ENCODE measurements at places on chromosomes 6 and 20.

DNA sequence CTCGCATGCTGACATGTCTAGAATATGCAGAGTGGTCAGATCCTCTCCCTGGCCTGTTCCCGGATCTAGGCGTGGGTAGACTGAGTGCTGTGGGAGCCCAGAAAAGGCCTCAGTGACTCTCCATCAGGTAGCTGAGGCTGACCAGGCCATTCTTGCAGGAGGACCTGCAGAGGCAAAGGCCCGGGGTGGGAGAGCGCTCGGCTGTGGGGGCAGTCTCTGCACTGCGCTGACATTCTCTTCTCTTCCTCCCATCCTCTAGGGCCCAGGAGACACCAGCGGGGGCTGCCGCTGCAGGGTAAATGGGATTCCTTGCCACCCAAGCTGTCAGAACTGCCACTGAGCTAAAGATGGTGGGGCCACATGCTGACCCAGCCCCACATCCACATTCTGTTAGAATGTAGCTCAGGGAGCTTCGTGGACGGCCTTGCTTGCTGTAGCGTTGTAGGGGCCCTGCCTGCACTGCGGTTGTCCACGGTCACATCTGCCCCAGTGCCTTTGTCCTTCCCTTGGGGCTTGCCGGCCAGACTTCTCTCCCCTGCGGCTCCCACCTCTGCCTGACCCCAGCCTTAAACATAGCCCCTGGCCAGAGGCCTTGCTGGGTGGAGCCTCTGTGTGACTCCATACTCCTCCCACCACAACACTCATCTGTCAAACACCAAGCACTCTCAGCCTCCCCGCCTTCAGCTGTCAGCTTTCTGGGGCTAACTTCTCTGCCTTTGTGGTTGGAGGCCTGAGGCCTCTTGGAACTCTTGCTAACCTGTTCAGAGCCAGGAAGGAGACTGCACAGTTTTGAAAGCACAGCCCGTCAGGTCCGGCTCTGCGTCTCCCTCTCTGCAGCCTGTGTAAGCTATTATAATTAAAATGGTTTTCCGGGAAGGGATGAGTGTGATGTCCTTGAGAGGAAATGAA lies 22.2 kb downstream of the RBCK1 start:
- no peak for DNase-seq

DNA sequence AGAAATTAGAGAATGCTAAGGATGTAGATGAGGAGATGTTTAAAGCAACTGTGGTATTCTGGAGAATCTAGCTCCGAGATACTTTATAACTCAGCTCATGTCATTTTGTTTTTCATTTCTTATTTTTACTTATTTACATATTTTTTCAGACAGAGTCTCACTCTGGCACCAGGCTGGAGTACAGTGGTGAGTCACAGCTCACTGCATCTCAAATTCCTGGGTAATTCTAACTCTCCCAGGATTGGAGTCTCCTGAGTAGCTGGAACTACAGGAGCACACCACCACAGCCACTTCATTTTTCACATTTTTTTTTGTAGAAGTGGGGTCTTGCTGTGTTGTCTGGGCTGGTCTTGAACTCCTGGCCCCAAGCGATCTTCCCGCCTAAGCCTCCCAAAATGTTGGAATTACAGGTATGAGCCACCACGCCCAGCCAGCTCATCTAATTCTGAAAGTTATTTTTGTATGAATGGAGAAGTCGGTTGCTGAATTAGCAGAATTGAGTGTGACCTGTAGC lies 94.3 kb upstream of the FAM8A1 start:
- DNase-seq = no peak

DNA sequence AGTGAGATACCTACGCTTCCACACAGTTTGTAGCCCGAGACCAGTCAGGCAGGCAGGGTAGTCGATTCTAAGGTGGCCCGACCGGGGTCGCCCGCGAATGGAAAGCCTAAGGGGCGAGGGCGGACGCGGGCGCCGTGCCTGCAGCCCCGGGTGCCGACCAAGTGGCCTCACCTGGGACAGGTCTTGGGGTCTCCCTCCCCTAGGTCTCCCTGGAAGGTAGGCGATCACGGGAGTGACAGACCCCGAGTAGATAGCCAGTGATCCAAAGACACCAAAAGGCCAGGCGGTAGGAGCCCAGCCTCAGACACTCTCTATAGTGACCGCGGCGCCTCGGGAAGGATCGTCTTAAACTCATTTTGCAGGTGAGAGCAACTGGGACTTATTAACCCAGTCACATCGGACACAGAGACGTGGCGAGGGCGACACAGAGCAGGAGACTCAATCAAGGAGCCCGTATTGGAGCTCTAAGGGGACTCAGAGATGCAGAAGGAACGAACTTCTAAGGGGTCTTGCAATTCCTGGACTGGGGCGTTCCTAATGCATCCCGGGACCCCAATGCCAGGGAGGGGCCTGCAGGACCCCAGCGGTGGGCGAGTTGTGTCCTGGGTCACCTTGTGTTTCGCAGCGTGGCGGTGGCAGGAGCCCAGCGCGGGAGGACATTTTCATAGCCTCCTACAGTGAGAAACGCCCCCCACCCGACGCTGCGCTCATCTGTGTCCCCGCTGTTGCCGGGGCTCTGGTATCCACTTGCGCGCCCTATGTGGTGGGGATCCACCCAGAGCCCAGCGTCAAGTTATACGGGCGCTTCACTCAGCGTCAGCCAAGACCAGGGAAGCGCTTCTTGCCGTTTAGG lies 2.1 kb upstream of the VSX1 start:
- peak; percentile 29 for DNase-seq

GRCh38 chr20:25355011-25355595 lies 35.5 kb downstream of the ABHD12 start:
- no peak for DNase-seq

DNA sequence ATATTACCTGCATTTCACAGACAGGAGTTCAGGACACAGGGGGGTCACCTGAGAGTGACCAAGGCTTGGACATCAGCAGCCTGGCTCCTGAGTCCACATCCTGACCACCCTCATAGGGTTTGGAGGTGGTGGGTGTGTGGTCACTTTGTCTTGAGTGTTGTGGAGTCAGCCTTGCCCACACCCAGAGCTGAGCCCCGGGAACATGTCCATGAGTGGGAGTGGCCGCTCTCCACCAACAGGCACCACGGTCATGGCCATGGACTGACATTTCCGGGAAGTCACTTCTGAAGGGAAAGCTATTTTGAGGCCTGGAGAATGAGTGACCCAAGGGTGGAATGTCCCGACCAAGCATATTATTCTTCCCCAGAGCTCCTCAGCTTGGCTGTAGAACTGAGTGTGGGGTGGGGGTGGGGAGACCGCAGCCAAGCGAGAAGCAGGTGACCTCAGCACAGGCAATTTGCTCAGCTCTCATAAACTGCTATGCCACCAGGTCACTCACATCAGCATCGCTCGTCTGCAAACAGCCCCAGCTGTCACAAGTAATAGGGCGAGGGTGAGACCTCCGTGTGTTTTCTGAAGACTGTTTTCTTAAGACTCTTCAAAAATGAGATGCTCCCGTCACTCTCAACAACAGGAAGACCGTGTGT lies 348.6 kb upstream of the CDH4 start:
- DNase-seq = no peak
